HepG2 (cell line): ENCODE measurements at places on chromosomes 6 and 20.

DNA sequence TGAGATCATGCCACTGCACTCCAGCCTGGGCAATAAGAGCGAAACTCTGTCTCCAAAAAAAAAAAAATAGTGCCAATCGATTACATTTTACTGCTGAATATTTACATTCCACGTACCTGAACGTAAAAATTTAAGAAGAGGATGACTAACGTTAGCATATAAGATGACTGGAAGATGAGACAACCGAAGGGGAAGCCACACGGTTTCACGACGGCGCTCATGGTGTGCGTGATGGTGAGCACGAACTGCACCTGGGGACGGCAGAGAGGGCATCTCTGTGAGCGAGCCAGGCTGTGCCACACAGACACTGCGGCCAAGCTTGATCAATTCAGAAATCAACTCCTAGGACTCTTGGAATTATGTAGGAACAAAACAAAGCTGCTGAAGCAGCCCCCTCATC, 54.5 kb downstream of the ELOVL2 start:
- DNase-seq: no peak

- DNase-seq: no peak
Measured at GRCh38 chr6:161133963-161134362, 139.9 kb downstream of the AGPAT4 start.

DNA sequence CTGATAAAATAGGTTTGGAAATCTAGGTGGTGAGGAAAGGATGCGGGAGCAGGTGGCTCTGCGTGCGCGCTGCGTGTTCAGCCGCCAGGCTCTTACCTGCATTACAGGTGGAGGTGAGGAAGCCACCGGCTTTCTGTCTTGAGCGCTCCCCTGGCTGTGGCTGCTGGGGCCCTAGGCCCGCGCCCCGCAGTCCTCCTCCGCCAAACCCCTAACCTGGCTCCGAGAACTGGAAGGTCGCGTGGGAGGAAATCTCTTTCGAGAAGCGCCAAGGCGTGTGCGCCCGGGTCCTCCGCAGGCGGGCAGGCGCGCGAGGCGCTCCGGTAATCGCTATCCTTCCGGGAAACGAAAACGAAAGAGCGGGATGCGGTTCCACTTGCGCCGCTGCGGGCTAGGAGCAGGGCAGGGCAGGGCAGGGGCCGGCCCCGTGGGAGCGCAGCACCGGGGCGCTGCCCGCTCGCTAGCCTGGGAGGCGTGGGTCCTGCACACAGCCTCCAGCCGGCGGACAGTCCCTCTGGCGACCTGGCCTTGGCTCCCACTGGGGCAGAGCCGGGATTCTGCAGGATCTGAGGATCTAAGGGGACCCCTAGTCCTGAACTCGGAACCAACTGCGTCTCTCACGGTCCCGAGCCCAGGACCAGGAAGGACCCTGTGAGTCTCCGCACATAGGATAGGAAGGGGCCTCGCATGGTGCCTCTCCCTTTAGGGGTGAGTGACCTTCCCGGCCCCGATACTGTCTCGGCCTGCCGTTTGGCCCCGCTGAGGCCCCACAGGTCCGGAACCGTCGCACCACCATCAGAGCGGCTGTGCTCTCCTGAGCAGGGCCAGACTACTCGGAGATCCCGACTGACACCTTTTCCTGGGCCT, at the start of gene ETV7:
Gene ETV7, minus strand, starts transcription at position 230 of the 864 bp plus-strand sequence. Its CDS starts 128 bp downstream, at position 102.
- no peak for DNase-seq

DNA sequence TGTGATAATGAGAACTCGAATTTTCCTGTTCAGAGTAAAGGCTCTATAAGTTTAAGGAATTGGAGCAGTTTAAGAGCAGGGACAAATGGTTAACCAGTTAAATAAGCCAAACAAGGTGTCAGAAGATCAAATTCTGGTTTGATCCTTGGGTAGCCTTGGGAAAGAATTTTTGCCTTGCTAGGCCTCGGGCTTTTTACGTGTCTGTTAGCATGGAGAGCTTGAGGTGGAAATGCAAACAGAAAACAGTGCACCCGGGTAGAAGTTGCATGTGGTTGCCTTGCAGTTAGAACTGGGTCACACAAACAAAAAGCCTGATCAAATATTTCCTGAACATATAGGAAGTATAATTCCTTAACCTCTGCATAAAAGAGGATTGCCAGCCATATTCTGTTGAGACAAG, 58.3 kb downstream of the RIN2 start:
- DNase-seq: no peak

DNA sequence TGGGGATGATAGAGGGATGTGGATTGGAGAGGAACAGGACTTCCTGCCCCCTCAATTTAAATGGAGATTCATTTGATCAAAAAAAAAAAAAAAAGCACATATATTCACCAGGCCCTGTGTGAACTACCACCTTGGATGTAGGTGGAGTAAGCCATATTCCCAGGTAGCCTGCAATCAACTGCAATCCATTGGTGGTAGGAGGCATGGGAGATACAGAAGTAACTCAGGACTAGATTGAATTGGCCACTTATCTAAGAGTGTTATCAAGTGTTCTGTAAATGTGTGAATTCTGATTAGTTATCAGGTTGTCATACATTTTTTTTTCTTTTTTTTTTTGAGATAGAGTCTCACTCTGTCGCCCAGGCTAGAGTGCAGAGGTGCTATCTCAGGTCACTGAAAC, 124.1 kb upstream of the ESR1 start:
- DNase-seq: no peak

DNA sequence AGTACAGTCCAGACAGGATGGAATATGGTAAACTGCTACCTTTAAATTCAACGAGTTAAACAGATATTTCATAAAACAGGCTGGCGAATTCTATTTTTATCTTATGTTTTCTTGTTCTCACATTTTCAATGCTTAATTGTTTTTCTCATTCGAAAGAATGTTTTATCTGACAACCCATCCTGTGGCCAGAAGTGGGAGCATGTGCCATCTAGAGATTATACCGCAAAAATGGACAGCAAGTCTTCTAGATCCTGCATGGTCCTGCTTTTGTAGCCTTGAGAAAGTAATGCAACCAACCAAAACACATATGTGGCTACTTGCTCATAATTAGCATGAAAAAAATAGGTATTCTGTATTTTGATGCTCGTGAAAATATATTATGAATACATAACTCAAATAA, 30.7 kb downstream of the TUBB2B start:
- no peak for DNase-seq

DNA sequence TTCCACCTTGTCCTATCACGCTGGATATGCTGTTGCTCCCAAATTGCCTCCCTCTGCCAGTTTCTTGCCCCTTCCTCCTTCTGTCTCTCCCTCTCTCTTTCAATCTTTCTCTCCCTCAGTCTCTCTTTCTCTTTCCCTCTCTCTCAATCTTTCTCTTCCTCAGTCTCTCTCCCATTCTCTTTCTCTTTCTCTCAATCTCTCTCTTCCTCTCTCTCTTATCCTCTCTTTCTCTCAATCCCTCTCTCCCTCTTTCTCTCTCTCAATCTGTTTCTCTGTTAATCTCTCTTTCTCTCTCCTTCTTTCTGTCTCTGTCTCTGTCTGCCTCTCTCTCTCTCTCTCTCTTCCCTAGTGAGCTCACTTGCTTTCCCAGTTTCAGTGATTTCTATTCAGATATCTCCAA, 245.8 kb downstream of the ESR1 start:
- DNase-seq: no peak

DNA sequence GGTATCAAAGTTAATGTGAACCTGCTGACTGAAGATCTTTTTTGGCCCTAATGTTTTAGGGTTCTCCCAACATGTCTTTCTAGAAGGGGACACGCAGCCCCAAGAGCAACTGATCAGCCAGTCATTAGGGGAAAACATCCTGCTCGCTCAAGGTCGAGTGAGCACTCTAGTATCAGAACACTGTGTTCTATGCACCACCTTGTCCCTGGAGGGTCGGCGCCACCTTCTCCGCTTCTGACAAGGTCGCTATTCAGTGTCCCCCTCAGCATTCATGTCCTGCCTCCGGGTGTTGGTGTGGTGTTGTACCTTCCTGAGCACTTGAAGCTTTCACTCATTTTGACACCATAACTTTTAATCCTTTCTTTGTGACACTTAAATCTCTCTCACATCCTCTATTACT, 331.2 kb upstream of the KCNQ5 start:
- DNase-seq: no peak

DNA sequence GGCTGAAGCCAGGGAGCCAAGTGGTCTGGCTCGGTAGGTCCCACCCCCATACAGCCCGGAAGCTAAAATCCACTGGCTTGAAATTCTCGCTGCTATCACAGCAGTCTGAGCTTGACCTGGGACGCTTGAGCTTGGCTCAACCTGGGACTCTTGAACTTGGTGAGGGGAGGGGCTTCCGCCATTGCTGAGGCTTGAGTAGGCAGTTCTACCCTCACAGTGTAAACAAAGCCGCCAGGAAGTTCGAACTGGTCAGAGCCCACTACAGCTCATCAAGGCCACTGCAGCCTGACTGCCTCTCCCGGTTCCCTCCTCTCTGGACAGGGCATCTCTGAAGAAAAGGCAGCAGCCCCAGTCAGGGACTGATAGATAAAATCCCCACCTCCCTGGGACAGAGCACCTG, 1337.7 kb downstream of the HACE1 start:
- peak; percentile 51 for DNase-seq

DNA sequence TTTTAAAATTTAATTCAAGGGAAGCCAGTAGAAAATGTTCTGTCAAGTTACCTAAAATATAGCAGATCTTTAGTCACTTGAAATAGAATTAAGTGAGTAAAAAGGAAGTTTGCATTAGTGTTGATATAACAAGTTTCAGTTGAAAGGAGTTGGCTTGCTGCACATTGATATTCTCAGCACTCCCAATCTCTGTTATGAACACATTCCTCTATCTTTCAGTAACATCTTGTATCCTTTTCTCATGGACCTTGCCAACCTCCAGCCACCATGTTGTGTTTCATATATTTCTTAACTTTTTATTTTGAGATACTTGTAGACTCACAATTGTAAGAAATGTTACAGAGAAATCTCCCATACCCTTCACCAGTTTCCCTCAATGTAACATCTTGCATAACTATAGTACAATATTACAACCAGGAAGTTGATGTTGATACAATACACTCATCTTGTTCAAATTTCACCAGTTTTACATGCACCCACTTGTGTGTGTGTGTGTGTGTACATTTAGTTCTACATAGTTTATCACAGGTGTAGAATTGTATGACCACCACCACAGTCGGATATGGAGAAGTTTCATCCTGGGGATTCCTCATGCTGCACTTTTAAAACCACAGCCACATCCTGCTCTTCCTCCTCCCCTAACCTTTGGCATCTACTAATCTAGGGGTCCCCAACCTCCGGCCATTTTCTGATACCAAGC, 20.2 kb upstream of the PAQR8 start:
- no peak for DNase-seq

DNA sequence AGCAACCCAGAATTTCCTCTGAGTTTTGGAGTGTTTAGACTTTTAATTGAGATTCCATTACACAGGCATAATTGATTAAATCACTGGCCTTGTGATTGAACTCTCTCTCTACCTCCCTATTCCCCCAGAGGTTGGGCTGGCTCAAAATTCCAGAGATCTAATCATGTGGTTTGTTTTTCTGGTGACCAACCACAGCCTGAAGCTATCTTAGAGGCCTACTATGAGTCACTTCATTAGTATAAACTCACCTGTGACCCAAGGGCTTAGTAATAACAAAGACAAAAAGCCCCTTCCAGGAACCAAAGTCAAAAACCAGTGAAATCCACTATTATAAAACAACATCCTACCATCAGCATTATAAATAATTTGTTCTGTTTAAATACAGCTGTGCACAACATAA, 992.5 kb upstream of the CITED2 start:
- DNase-seq: no peak

DNA sequence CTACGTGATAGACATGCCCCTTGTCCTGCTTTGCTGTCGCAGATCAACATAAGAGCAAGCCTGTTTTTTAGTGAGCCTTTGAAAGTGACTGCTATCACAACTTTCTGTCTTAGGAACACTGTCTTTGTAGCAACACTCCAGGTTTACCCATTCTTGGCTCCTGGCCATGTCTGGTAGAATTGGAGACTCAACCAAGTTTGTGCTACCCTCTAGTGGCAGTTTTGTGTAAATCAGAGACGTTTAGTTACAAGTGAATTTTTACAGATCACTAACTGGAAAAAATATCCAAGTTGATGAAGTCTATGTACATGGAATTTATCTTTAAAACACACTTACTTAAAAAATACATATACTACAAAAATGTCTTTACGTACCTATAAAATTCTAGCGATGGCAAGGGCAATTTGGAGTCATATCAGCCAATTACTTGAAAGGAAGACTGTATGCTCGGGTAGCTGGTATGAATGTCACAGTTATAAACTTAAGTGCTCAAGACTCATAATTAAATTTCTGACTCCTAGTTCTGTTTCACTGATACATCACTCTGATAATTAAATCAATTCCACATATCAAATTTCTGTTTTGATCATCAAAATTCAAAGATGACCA, 101.4 kb downstream of the ADGB start:
- DNase-seq: peak; percentile 84

DNA sequence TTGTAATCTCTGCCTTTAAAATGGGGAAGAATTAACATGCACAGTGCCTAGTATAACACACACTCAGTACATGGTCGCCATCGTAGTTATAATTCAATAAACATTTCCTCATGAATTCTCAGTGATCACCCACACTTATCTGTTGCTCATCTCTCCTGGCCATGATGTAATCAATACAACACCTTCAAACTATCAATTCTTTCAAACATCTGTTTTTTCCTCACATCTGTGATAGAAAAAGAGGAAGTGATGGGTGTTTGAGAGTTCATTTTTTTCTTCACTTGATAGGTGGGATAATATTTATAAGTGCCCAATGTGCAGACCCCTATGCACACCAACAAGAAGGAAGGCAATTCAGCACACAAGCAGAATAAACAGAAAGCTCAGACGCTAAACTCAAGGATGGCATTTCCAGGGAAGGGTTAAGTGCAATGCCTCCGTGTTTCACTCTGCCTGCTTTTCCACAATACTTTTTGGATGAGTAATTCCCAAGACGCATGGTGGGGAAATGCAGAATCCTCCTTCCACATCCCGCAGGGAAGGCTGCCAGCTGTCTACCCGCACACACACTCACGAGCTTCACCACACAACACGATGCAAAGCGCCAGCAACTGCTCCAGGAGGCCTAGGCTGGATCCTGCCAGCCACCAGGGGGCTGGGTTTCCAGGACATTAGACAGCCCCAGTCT, 100.3 kb downstream of the GMPR start:
- DNase-seq: no peak

DNA sequence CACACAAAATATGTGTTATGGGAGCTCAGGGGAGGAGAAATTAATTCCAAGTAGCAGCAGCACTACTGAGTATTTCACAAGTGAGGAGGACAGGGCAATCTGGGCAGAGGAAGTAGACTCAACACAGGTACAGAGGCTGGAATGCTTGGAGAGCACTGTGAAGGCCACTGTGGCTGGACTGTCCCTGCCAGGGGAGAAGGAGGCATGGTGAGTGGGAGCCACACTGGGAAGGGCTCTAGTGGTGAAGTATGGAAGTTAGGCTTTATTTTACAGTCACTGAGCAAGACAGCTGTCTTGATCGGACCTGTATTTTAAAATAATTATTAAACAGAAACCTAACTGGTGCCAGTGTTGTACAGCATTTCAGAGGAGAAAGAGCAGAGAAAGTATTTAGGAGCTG, 28.8 kb downstream of the FAM229B start:
- DNase-seq: peak; percentile 16

GRCh38 chr6:148323344-148323743, 19.3 kb upstream of the SASH1 start:
- no peak for DNase-seq
